ENCODE measurements at places on chromosomes 1 and 21.

DNA sequence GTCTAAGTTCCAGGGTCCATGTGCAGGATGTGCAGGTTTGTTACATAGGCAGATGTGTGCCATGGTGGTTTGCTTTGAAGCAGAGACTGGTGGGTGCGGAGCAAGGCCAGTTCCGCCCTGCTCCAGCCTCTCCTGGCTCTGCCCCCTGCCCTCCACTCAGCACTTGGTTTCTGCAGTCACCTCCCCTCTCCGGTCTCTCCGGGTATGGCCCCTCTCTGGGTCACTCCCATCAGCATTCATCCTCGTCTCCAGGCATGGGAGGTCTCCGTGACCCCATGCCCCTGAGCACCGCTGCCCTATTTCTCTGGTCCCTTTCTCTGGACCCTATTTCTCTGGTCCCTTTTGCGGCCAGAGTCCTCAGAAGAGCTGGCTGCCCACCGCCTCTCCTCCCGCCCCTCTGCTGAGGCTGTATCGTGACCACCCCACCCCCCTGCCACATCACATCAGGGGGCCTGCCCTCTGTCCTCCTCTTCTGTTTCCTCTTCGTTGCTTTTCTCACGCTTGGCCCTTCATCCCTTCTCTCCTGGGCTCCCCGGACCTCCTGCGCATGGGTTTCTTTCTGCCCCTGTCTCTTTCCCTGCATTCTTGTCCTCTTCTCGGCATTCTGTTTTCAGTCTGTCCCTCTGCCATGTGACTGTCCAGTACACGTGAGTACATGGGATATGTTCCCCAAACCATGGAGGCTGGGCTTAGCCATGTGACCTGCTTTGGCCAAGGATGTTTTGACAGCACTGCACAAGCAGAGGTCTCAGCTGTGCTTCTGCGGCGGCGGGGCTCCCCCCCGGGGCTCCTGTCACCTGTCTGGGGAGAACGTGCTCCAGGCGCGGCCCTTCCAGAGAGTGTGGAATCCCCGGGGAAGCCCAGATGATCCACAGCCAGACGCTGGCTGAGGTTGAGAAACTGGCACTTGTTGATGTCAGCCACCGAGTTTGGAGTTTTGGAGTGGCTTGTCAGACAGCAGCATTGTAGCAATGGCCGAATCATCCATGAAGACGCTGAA is 54.4 kb upstream of the C1orf174 start:
- no peak for DNase-seq

DNA sequence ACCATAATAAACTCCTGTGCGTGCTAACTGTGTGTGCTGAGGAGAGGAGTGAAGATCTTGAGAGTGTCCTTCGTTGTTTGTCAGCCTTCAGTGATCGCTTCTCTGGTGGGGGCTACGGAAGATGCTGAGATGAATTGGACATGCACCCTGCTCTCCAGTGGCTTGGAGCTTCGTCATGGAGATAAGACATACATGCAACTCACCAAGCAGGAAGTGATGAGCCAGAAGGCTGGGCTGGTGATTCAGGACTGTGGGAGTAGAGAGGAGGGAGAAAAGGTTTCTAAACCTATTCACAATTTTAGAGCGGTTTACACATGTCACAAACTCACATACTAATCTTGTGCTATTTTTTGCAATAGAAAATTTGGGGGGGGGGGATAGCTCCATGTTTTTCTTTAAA is 128.9 kb upstream of the ADAR start:
- no peak for DNase-seq

- peak; percentile 86 for DNase-seq
Measured at GRCh38 chr21:34889676-34890469, 159.2 kb downstream of the RUNX1 start.

GRCh38 chr1:230208619-230209261 is 141.7 kb downstream of the GALNT2 start:
- DNase-seq = no peak

- DNase-seq = no peak
Measured at GRCh38 chr1:2629627-2630497, 3.0 kb downstream of the MMEL1 start.

GRCh38 chr1:5758859-5759578 is 233.2 kb downstream of the NPHP4 start:
- DNase-seq = no peak

DNA sequence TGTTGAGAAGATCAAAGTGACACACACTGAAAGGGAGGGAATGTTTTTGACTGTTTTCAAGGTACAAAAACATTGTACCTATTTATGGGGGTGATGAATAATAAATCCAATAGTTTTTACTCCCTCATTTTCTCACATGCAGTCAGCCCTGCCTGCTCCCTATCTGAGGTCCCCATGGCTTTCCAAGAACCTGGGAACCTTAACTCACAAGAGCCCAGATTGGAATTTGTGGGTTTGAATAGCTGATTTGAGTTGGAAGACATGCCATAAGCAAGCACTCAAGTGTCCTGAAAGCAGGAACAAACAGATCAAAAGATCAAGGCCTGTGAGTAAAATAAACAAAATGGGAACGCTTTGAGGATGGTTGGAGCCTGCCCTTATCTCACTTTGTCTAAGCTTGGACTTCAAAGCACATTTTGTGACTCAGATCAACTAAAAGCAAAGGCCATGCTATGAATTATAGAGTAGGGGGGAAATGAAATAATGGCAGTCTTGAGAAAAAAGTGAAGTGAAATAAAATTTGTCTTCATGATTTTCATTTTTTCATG is 136.6 kb downstream of the LYPLAL1 start:
- DNase-seq = no peak

DNA sequence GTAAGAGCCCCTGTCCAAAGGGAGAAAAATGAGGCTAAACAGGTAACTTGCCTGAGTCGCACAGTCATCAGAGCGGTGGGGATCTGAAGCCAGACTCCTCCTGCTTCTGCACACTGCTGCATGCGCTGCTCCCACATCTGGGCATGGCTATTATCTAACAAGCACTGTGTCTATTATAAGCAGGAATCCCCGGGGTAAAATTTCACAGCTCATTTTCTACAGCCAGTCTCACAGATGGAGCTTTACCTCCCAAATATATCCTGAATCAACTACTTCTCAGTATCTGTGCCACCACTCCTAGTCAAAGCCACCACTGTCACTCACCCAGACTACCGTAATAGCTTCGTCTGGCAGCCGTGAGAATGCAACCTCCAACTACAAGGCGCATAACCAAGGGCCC is 9.8 kb downstream of the MTOR start:
- no peak for DNase-seq

DNA sequence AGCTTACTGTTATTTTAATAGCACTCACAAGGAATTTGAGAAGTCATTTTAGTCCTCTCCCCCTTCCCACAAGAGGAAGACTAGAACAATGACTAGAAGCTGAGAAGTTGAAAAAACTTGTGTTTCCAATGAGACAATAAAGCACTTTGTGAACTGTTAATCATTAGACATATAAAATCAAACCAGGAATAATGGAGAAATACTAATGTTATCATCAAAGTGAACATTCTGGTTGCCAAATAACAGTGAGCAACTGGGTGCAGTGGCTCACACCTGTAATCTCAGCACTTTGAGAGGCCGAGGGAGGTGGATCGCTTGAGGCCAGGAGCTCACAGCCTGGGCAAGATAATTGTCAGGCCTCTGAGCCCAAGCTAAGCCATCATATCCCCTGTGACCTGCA is 54.0 kb upstream of the RASAL2 start:
- DNase-seq = no peak

DNA sequence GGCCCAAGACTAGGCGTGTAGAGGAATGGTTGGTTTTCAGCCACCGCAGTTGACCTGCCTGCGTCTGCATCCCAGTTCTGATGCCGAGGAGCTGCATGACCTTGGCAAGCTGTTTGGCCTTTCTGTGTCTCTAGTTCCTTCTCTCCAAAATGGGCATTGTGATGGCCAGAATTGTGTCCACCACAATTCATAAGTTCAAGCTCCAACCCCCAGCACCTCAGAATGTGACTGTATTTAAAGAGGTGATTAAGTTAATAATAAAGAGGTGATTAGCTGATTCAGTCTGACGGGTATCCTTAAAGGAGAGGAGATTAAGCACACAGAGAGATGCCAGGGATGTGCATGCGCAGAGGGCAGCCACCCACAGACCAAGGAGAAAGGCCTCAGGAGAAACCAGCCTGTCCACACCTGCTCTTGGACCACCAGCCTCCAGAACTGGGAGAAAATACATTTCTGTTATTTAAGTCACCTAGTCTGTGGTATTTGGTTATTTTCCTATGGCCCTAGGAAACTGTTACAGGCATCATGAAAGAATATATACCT is 28.5 kb downstream of the MAB21L3 start:
- no peak for DNase-seq

DNA sequence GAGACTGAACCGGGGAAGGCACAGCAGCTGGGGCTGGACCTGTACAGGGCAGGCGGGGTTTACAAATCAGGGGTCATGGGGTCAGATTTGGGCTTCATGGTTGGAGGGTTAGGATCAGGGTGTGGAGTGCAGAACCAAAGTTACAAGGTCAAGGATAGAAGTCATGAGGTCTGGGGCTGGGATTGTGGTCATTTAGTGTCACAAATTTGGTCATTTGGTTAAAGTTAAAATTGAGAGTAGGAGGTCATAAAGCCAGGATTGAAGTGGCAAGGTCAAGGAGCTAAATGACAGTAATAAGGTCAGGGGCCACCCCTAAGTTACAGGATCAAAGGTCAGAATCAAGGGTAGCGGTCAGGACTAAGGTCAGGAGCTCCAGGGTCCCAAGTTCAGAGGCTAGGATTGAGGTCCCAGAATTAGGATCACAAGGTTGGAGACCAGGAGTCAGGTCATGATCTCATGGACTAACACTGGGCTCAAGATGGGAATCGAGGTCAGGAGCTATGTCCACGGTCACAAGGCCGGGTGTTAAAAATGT is 20.4 kb downstream of the SERINC2 start:
- no peak for DNase-seq

GRCh38 chr1:45979074-45979777 is 153.2 kb downstream of the PIK3R3 start:
- DNase-seq = no peak

DNA sequence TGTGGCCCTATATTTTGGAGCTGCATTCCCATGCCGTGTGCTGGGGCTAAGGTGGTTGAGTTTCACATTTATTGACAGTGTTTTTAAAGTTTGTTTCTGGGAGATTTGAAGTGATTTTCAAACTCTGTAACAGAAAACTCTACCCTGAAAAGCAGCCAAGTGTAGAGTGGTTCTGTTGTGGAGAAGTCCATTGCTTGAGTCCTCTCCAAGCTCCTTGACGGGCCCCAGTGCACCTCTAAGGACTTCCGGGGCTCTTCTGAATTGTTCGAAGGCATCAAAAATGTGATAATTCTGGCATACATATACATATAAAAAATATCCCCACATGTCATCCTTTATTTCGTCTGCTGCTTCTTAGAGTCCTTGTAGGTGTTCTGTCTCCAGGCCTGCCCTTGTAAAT is 5.0 kb downstream of the MYOCOS start:
- no peak for DNase-seq

DNA sequence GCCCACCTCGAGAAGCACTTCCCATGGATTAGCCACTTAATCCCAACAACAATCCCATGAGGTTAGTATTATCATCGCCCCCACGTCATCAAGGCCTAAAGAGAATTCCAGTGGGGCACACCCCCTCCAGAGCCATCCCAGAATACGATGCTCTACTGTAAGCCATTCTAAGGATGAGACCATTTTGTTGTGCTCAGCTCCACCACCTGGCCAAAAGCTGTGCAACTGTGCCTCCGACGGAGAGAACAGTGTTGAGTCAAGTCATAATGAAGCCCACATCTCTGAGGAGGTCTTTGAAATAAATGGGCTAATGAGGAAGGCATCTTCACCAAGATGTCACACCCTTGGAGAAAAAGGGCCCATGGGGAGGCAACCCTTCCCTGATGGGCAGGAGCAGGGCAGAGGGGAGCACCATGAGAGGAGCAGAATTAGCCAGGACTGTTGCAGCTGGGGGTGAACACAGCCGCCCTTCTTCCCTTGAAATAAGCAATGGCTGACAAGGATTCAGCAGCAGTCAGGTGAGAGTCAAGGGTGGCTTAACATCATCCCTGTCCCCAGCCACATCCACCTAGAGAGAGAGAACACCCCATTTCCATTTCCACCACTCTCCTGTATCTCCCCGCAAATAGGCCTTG is 14.6 kb downstream of the SYF2 start:
- no peak for DNase-seq

GRCh38 chr21:37041706-37042271 is 31.1 kb downstream of the PIGP start:
- DNase-seq = no peak

GRCh38 chr1:175508320-175509110 is 234.9 kb downstream of the TNR start:
- DNase-seq = no peak

GRCh38 chr1:119040489-119040888 is 52.3 kb upstream of the TBX15 start:
- DNase-seq = no peak

DNA sequence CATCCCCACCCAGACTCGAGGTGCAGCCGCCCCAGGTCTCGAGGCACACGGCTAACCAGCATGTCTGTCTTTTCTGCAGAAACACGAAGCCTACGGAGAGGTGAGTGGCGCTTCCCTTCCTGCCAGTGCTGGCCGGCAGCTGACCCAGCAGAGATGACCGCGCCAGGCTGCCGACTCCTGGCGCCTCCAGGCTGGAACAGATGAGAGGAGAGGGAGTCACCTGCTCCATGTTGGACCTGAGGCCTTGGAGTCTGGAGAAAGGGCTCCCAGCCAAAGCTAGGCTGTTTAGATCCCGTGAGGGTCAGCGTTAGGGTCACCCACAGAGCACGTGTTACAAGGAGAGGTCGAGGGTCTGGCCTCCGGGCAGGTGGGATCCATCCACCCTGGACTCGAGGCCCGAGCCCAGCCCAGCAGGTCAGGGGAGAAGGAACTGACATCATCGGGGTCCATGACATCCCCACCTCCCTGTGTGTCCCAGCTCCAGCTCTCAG is 14.9 kb downstream of the COL6A2 start:
- no peak for DNase-seq

DNA sequence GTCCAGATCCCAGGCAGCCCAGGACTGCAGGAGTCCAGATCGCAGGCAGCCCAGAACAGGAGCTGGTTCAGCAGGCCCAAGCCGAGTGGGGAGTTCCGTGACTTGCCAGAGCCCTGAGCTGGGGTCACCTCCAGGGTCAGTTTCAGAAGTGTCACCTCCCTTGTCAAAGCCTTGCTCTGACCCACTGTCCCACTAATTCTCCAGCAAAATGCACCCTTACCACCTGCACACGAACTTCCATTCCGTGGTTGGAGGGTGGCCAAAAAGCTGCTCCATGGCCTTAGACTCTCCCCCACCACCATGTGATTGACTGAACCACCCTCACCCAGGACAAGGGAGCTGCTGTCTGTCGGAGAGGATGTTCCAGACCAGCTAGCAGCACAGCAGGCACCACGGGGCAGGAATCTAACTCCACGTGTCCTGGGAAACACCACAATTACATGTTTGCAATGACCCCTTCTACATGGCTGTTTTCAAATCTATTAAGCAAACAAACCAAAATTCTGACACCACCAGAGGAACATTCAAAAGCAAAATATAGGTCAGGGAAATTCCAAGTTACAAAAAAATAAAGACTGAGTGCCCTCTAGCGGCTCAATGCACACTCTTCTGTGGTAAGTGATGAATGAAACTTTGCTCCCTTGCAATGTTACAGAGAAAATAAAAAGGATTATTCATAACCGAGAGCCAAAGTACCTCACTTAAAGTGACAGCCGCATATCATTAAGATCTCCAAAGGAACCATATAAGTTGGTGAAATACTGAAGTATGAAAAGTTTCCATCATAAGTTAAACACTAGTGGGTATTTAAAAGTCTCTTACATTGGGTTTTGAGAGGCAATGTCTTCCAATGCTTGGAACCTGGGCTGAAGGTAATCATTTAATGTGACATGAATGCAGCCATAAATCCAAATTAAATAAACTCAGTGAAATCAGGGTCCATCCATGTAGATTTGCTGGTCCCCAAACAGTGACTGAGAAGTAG is 76.3 kb downstream of the NPHP4 start:
- peak; percentile 54 for DNase-seq

- DNase-seq = peak; percentile 53
Measured at GRCh38 chr1:161511018-161511755, 5.9 kb downstream of the FCGR2A start.

All from RPMI8226 (cell line).